Activated T-helper 1 cell treated with Interleukin-2 at 50 U/mL for 16 hours (primary cell): ENCODE measurements at places on chromosomes 5 and 9.

GRCh38 chr9:128102196-128102595 is 25.3 kb downstream of the PTGES2 start:
- no peak for DNase-seq

- no peak for DNase-seq
Observed at GRCh38 chr5:145499483-145499882, 335.7 kb downstream of the PRELID2 start.

DNA sequence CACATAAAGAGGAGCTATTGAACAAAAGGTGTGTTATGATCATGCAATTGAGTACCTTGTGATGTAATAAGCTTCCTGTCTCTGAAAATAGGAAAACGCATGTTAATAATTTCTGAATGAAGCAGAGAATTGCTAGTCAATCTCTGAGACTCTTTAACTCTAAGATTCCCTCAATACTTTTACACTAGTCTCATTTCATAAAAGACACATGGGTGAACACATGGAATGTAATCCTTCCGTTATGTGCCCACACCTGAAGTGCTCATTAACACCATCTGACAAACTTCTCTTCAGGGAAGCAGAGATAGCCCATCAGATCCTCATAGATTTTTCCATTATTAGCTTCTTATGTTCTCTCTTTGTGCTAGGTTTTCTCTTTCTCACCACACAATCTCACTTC is 182.4 kb downstream of the TLR4 start:
- DNase-seq: no peak

GRCh38 chr5:127206320-127207113 is 84.1 kb upstream of the MEGF10 start:
- DNase-seq: no peak

- peak; percentile 17 for DNase-seq
Observed at GRCh38 chr5:40681363-40682153, 1.8 kb downstream of the PTGER4 start.

GRCh38 chr5:126446498-126447224 is 23.5 kb downstream of the GRAMD2B start:
- no peak for DNase-seq

GRCh38 chr5:177483042-177483441 is 9.6 kb upstream of the DBN1 start:
- no peak for DNase-seq

- no peak for DNase-seq
Observed at GRCh38 chr5:73205305-73205704, 32.3 kb downstream of the TMEM174 start.

- DNase-seq: no peak
Observed at GRCh38 chr5:94057655-94058054, 316.3 kb upstream of the POU5F2 start.

DNA sequence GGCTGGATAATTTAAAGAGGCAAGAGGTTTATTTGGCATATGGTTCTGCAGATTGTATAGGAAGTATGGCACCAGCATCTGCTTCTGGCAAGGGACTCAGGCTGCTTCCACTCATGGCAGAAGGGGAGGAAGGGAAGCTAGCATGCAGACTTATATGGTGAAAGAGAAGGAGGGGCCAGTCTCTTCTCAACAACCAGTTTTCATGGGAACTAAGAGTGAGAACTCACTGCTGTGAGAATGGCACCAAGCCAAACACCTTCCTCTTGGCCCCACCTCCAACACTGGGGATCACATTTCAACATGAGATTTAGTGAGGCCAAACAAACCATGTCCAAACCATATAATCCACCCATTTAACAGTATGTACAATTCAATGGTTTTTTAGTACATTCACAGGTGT is 113.3 kb upstream of the SHB start:
- no peak for DNase-seq

- no peak for DNase-seq
Observed at GRCh38 chr5:168879929-168880328, 300.8 kb upstream of the PANK3 start.

GRCh38 chr9:110801426-110801825 is 132.8 kb downstream of the MUSK start:
- no peak for DNase-seq

DNA sequence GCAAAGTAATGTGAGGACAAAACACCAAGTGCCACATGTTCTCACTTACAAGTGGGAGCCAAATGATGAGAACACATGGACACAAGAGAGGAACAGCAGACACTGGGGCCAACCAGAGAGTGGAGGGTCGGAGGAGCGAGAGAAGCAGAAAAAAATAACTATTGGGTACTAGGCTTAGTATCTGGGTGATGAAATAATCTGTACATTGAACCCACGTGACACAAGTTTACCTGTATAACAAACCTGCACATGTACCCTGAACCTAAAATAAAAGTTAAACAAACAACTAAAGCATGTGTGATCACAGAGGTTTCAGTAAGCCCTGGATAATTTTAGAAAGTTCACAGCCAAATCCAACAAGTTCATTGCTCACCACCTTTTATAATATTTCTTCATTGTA is 160.1 kb downstream of the TENT4A start:
- DNase-seq: no peak

- DNase-seq: no peak
Observed at GRCh38 chr5:173454736-173455598, 126.8 kb upstream of the STC2 start.

GRCh38 chr5:120139039-120139438 is 325.1 kb upstream of the PRR16 start:
- no peak for DNase-seq

- DNase-seq: no peak
Observed at GRCh38 chr9:14706530-14707140, 13.4 kb upstream of the ZDHHC21 start.

GRCh38 chr5:39520232-39520572 is 95.4 kb upstream of the DAB2 start:
- no peak for DNase-seq

GRCh38 chr5:150066901-150067396 is 19.4 kb downstream of the CSF1R start:
- DNase-seq: no peak

- DNase-seq: no peak
Observed at GRCh38 chr5:123007182-123007581, 29.3 kb downstream of the PPIC start.

DNA sequence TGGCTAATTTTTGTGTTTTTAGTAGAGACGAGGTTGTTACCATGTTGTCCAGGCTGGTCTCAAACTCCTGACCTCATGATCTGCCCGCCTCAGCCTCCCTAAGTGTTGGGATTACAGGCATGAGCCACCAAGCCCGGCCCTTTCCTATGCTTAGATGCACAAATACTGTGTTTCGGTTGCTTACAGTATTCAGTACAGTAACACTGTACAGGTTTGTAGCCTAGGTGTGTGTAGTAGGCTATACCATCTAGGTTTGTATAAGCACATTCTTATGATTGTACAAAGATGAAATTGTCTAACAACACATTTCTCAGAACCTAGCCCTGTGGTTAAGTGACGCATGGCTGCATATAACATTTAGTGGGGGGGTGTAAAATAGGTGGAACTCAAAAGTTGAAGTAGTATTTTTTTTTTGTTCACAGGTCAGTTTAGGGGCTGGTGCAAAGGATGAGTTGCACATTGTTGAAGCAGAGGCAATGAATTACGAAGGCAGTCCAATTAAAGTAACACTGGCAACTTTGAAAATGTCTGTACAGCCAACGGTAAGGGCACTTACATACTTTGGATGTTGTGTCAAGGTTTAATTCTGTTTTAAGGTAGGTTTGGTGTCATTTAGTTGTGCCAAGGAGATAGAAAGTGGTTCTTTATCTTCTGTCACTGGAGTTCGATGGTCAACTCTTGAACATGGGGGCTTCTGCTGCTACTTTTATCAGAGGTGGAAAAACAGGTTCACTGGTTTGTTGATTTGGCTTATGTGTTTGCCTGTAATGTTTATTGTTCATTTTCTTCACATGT is 3.4 kb downstream of the NPM1 start:
- no peak for DNase-seq

- no peak for DNase-seq
Observed at GRCh38 chr9:134839455-134840125, 41.0 kb upstream of the FCN2 start.

DNA sequence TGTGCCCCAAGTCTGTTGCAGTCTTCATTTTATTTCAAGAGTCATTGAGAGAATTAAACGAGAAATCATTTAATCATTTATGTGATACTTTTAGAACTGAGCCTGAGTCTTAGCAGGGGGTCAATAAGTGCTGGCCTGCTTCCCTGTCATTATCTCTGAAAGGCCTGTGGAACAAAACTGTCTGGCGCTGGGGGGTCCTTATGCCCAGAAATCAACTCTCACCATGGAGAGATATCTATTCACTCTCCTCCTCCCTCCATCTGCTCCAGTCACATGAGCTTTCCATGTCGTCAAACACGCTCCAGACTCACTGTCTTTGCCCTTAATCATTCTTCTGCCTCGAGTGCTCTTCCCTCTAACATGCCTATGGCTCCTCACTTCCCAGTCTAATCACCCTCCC is 136.8 kb downstream of the ESM1 start:
- no peak for DNase-seq

DNA sequence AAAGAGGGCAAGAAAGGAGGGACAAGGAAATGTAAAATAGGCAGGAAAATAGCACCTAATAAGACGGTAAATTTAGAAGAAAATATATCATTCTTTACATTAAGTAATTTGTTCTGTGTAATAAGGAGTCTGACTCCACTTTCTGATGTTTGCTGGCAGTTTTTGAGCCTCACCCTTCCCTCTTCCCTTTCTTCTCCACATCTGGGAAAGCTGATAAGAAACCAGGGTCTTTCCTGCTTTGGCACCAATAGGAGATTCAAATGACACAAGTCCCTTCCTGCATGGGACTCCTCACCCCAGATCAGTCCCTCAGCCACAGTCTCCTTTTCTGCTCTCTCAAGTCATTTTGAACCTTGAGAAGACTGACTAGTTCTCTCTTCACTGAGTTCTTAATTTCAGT is 31.2 kb upstream of the LECT2 start:
- DNase-seq: no peak

- no peak for DNase-seq
Observed at GRCh38 chr5:111699324-111699723, 57.7 kb downstream of the NREP start.

GRCh38 chr5:8694545-8694944 is 825.6 kb downstream of the MTRR start:
- DNase-seq: no peak

DNA sequence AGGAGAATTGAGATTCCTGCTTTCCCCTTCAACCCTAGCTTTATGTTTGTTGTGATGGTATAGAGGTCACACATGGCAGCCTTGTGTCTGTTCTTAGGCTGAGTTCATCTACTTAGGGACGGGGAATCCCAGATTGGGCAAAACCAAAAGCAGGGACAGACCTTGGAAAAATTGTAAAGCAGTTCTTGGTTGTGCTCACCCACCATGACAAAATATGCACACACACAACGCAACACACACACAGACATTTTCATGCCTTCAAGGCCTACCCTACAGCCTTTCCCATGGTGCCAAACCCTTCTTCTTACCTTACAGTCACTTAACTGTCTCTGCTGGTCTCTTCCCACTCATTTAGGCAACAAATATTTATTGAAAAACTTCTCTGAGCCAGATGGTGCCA is 14.8 kb downstream of the PCDHGC5 start:
- DNase-seq: no peak

GRCh38 chr5:176371621-176372539 is 6.6 kb downstream of the ARL10 start:
- DNase-seq: no peak

DNA sequence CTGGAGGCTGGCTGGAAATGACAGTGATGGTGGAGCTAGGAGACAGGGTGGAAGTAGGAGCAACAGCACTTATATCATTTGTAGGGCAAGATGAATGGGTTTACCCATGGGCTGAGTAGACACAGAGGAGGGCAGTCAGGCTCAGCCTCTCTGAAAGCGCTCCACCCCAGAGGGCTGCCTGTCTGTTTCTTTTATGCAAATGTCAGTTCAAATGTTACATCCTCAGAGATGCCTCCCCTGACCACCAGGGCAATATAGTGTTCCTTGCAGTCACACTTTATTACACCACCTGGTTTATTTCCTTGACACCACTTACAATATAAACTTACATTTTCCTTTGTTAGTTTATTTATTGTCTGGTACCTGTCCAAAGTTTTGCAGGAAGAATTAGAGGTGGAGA is 159.5 kb upstream of the IL12B start:
- no peak for DNase-seq

- no peak for DNase-seq
Observed at GRCh38 chr9:136947955-136948510, 3.0 kb downstream of the C8G start.

GRCh38 chr5:173618927-173619519 is 2.6 kb upstream of the BOD1 start:
- DNase-seq: no peak

DNA sequence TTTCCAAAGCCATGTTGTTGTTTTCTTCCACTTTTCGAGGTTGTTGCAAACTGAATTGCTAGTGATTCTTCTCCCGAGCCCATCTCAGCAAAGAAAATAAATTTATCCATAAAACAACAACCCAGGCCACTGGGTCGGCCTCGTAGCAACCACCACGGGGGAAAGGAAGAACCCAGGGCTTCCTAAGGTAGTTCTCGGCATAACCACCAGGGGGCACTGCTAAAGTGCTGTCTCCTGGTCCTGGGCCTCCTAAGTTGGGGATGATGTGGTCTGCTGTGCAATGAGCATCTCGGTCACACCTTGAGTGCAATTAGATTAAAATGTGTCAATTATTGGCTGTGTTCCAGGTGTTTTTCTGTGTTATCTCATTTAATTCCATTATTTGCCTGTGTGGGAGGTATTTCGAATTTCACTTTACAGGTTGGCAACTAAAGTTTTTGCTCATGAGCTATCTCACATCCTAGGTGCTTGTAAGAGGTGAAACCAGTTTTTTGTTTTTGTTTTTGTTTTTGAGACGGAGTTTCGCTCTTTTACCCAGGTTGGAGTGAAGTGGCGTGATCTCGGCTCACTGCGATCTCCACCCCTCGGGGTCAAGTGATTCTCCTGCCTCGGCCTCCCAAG is 102.8 kb upstream of the DAP start:
- DNase-seq: peak; percentile 11

DNA sequence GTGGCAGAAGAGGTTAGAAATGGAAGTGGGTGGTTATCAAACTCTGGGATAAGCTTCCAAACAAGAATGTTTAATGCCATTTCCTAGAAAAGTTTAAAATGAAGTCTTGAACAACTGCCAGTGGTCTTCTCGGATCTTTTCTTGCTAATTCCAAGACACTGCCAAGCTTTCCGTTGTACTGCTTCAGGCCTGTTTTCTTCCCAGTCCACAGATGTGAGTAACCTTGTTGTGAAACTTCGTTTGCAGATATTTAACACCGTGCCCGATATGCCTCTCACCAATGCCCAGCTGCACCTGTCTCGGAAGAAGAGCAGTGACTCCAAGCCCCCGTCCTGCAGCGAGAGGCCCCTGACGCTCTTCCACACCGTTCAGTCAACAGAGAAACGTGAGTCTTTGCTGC is 269.8 kb downstream of the NR3C1 start:
- no peak for DNase-seq

DNA sequence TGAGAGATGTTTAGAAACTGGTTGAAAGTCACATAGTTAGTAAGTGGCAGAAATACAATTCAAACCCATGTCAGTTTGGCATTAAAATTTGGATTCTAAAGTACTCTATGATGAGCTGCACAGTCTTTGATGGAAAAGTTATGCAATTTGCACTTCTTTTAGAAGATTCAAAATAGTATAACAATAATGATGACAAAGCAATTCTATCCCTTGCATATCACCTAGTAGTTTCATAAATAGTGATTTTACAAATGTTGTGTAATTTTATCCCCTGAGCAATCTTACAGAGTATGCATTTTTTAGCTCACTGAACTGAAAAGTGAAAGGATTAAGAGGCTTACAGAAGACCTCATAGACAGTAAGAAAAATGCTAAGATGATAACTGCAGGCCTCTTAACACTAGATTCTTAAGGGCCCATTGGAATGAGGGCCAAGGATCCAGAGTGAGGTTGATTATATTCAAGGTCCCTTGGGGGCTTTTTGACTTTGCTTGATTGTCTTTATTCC is 3.7 kb downstream of the C5orf46 start:
- DNase-seq: no peak
